Aorta (tissue), 5 donors: ENCODE measurements at places on chromosomes 3 and 15. TPM values are rescaled to one million over a fixed set of nuclear protein-coding genes. Genes with fewer than 3 reads are reported as not detected.

The ISLR gene
- total RNA-seq: 102 TPM

- H3K4me3 ChIP-seq: no peak overlapping the region
- H3K36me3 ChIP-seq: no peaks in the 10 kb centered on the region
- DNase-seq: no peak
- no peak overlapping the region for H3K27ac ChIP-seq
- H3K4me1 ChIP-seq: no peaks in the 10 kb centered on the region
Observed at GRCh38 chr3:115340586-115340985, 193.5 kb upstream of the ZBTB20 start.

The DUOXA2 gene
- not detected for total RNA-seq

- no peak overlapping the region for H3K27ac ChIP-seq
- H3K4me1 ChIP-seq: no peaks in the 10 kb centered on the region
- no peak overlapping the region for H3K4me3 ChIP-seq
- H3K27me3 ChIP-seq: no peaks in the 10 kb centered on the region
- no peak for DNase-seq
Observed at GRCh38 chr3:110456438-110457138, 615.0 kb upstream of the NECTIN3 start.

GRCh38 chr15:100692246-100692645 lies 89.9 kb downstream of the ASB7 start:
- H3K4me1 ChIP-seq: no peaks in the 10 kb centered on the region
- no peaks in the 10 kb centered on the region for H3K36me3 ChIP-seq
- no peak overlapping the region for H3K27ac ChIP-seq
- no peaks in the 10 kb centered on the region for H3K27me3 ChIP-seq
- H3K4me3 ChIP-seq: no peak overlapping the region

The SCAANT1 gene
- total RNA-seq: not detected

- H3K27me3 ChIP-seq: no peaks in the 10 kb centered on the region
- H3K4me3 ChIP-seq: no peak overlapping the region
- no peaks in the 10 kb centered on the region for H3K36me3 ChIP-seq
- H3K27ac ChIP-seq: no peak overlapping the region
Observed at GRCh38 chr15:77975332-77976094, 102.0 kb downstream of the TBC1D2B start.

The TMCO5A gene
- total RNA-seq: not detected

DNA sequence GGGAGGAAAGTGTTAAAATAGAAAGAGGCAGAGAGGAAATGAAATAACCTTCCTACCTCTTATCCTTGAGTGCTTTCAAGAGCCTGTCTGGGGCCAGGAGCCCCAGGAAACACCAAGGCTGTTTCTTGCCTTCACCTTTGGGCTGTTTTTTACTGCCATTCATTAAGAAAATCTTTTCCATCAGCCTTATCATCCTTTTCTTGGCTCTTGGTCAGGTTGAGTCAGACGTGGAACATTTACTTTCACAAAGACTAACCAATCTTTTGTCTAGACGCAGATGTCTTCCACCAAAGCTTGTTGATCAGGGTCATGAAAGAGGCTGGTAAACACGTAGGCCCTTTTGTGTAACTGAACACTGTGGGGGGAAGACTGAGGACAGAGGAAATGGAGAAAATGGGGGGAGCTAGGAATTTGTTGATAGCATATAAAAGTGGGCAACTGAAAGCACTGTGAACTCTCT lies 151.0 kb upstream of the THBS1 start:
- H3K27me3 ChIP-seq: no peaks in the 10 kb centered on the region
- H3K4me3 ChIP-seq: no peak overlapping the region
- no peak for DNase-seq
- H3K36me3 ChIP-seq: no peaks in the 10 kb centered on the region
- H3K4me1 ChIP-seq: no peaks in the 10 kb centered on the region

GRCh38 chr3:172882563-172882962 lies 132.0 kb downstream of the ECT2 start:
- H3K36me3 ChIP-seq: no peaks in the 10 kb centered on the region
- H3K4me3 ChIP-seq: no peak overlapping the region
- no peak overlapping the region for H3K27ac ChIP-seq

- no peak for DNase-seq
- no peak overlapping the region for H3K27ac ChIP-seq
- no peaks in the 10 kb centered on the region for H3K36me3 ChIP-seq
- peaks cover 4% of the 10 kb centered on the region for H3K4me1 ChIP-seq
- H3K4me3 ChIP-seq: no peak overlapping the region
- H3K27me3 ChIP-seq: no peaks in the 10 kb centered on the region
Observed at GRCh38 chr3:171257251-171258203, 202.7 kb downstream of the TNIK start.

The ANKUB1 gene
- not detected for total RNA-seq

The CPLX3 gene
- not detected for total RNA-seq
